ENCODE measurements at places on chromosomes 7 and 10. TPM values are rescaled to one million over a fixed set of nuclear protein-coding genes. Genes with fewer than 3 reads are reported as not detected.

DKK1 gene
- polyA plus RNA-seq: not detected

TEX36 gene
- polyA plus RNA-seq: not detected

IKZF1 gene
- 176 TPM for polyA plus RNA-seq

EBF3 gene
- not detected for polyA plus RNA-seq

SPDYE11 gene
- polyA plus RNA-seq: 0.15 TPM

SRGN gene
- 343 TPM for polyA plus RNA-seq

ZNF394 gene
- 72.0 TPM for polyA plus RNA-seq

NKX1-2 gene
- not detected for polyA plus RNA-seq

ALDH18A1 gene
- 45.1 TPM for polyA plus RNA-seq

SLC26A5 gene
- not detected for polyA plus RNA-seq

OR2A7 gene
- polyA plus RNA-seq: 0.98 TPM

SERPINE1 gene
- polyA plus RNA-seq: not detected

LLCFC1 gene
- not detected for polyA plus RNA-seq

SFXN3 gene
- 19.9 TPM for polyA plus RNA-seq

PNLIP gene
- polyA plus RNA-seq: not detected

GRB10 gene
- not detected for polyA plus RNA-seq

OR9A2 gene
- not detected for polyA plus RNA-seq

CYP3A7 gene
- polyA plus RNA-seq: not detected

RNLS gene
- 5.6 TPM for polyA plus RNA-seq

BPGM gene
- polyA plus RNA-seq: 27.0 TPM

LYZL1 gene
- polyA plus RNA-seq: not detected

KNDC1 gene
- polyA plus RNA-seq: not detected

SPDYE6 gene
- not detected for polyA plus RNA-seq

BICC1 gene
- polyA plus RNA-seq: not detected

MYL10 gene
- polyA plus RNA-seq: not detected

METTL27 gene
- 2.1 TPM for polyA plus RNA-seq

NYAP1 gene
- not detected for polyA plus RNA-seq

GIMAP1 gene
- 64.1 TPM for polyA plus RNA-seq

TRIM50 gene
- polyA plus RNA-seq: not detected

CCDC172 gene
- not detected for polyA plus RNA-seq

AKR1E2 gene
- polyA plus RNA-seq: 0.26 TPM

AKR1C3 gene
- polyA plus RNA-seq: 12.3 TPM

GRM3 gene
- polyA plus RNA-seq: not detected

Data from CD4-positive, CD25-positive, alpha-beta regulatory T cell (primary cell).